ENCODE measurements at places on chromosomes 2 and 18. TPM values are rescaled to one million over a fixed set of nuclear protein-coding genes. Genes with fewer than 3 reads are reported as not detected.

ORMDL1 gene
- total RNA-seq = 32.7 TPM

GRCh38 chr2:10305715-10306114, 3.0 kb downstream of the HPCAL1 start:
- no peak for DNase-seq

CDH19 gene
- not detected for total RNA-seq

CCDC102B gene
- total RNA-seq = 1.9 TPM

BBS5 gene
- 4.6 TPM for total RNA-seq

DNA sequence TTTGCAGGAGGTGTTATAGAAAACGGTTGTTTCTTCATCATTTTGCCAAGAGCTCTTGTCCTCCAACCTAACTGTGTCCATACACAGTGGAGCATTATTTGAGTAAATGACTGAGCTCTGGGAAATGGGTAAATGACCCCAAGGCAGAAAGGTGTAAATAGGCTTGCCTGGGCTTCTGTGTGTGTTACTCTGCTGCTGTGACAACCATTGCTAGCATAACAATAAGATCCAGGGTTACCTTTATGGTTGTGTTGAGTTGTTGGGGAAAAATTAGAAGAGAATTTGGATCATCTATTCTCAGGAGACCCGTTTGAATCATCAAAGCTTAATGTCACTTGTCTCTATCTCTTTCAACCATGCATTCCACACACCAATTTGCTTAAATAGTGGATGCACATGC, 672.7 kb downstream of the DPP10 start:
- DNase-seq = no peak

LAMA3 gene
- total RNA-seq = 5.6 TPM

- DNase-seq = peak; percentile 18
These were observed 6.3 kb upstream of the SPP2 start for GRCh38 chr2:234044157-234044556.

GAD1 gene
- total RNA-seq = 11.0 TPM

DNA sequence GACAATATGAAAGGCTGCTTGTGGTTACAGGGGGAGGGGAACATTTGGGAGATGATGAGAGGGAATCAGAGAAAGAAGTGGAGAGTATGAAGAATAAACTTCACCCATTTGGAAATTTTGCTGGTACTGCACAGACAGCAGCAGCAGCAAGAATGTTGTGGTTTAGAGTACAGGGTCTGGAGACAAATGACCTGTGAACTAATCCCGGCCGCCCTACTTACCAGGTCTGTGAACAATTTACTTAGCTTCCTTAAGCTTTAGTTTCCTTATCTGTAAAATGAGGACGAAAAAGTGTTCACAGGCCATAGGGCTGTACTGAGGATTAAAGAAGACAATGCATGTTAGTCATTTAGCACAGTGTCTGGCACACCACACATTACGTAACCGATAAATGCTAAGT, 685.4 kb upstream of the CELF4 start:
- no peak for DNase-seq

GRCh38 chr2:121375621-121376159, 90.7 kb upstream of the TFCP2L1 start:
- no peak for DNase-seq

DNA sequence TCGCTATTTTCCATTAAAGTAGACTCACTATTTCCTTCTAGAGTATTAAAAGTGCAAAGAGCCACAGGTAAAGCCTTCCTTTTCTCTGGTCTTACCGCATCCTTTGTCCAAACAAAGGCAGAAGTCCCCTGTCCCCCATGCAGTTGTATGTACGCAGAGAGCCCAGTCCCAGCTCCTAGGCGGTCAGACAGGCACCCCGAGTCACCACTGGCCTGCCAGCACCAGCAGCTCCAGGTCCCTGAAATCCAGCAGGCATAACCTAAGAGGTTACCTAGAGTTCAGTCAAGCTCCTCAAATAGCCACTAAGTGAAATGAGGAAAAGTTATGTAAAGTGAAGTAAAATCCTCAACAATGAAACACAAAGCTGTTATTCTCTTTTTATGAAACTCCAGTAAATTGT, 60.4 kb upstream of the TWIST2 start:
- no peak for DNase-seq

DNA sequence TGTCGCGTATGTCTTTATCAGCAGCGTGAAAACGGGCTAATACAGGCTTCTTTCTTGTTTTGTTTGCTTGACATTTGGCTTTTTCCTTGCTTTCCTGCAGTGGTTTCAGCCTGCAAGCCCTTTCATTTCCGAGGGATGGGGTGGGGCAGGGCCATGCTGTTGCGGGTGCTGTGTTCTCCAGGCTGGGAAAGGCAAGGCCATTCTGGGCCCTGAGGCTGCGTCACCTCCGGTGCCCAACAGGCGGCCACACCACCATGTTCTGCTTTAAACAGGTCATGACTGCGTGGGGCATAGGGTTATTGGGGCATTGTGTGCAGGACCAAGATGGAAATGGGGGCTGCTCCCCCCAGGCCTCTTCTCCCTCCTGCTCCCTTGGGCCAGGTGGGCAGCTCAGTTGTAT, 38.6 kb upstream of the PLB1 start:
- no peak for DNase-seq

- no peak for DNase-seq
These were observed 14.6 kb downstream of the SPOPL start for GRCh38 chr2:138516030-138516704.

DNA sequence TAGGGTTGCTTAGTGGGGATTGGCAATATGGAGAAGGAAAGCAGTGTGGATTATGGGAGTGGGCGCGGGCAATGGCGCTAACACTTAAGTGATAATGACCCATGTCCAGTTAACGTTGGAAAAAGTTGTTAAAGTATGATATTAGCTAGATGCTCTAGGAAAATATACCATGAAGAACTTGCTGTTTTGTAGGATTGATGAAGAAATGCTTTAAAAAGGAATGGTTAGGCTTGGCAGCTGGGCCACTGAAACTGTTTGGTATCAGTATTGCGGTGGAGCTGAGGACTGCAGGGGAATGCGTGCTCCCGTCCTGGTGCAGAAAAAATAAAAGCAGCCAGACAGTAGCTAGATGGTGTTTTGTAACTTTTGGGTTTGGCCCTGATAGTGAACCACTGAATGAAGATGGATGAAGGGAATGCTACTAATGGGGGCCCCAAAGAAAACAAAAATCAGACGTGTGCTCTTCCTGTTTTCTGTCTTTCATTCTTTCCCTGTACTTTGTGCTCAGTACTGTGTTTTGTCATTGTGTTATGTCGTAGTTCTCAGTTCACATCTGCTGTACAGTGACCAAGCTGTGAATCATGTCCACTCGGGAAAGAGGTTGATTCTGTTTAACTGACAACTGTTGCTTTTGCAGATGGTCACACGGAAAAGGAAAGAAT, 999 bp downstream of the INSIG2 start:
- DNase-seq = no peak

DNA sequence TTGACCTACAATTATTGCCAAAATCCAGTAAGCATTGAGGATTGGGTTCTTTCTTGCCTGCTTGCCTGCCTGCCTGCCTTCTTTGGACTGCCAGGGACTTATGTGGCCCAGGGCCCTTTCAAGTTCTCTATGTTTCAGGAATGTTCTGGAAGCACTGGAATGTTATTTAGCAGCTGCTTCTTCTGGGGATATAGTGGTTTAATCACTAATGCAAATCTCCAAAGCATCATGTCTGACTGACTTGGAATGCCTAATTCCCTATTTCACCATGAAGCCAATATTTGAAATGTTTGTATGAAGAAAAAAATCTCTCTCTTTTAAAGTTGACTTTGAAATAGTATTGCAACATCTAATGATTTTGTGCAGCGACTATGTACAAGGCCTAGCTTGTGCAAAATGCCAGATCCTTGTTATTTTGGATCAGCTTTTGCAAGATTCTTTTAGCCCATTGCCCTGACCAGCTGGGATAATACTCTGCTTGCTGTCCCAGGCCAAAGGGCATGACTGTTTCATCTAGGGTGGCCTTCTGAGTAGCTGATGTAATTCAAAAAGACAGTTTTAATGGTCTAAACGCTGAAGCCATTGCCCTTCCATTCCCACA, 204.6 kb downstream of the RND3 start:
- DNase-seq = no peak

SLC9A4 gene
- 0.07 TPM for total RNA-seq

- no peak for DNase-seq
These were observed 18.2 kb downstream of the ADRA2B start for GRCh38 chr2:96097951-96098823.

DNA sequence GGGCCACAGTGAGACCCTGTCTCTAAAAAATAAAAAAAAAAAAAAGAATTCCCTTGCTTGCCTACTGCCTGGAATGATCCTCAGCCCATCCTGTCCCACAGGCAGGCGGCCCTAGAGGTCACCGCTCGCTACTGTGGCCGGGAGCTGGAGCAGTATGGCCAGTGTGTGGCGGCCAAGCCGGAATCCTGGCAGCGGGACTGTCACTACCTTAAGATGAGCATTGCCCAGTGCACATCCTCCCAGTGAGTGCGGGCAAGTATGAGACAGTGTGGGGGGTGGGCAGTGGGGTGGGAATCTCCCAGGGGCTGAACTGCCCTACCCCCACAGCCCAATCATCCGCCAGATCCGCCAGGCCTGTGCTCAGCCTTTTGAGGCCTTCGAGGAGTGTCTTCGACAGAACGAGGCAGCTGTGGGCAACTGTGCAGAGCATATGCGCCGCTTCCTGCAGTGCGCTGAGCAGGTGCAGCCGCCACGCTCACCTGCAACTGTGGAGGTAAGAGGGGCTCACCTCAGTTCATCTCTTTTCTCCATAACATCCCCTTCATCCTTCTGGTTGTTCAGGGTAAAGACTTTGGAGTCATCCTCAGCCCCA, 1.6 kb downstream of the CHCHD5 start:
- no peak for DNase-seq

DNA sequence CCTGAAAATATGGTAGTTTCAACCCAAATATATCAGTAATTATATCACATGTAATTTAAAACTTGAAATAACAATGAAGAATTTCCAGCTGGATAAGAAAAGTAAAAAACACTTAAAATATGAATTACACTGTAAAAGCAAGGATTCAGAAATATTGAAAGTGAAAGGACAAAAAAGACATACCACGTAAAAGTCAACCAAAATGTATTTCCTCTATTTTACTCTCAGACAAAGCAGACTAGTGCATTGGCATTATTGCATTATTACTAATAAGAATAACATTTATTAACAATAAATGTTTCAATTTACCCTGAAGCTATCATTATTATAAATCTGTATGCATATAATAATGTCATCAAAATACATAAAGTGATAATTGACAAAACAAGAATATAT, 445.1 kb upstream of the TRIB2 start:
- no peak for DNase-seq

HRH4 gene
- total RNA-seq = not detected

DNA sequence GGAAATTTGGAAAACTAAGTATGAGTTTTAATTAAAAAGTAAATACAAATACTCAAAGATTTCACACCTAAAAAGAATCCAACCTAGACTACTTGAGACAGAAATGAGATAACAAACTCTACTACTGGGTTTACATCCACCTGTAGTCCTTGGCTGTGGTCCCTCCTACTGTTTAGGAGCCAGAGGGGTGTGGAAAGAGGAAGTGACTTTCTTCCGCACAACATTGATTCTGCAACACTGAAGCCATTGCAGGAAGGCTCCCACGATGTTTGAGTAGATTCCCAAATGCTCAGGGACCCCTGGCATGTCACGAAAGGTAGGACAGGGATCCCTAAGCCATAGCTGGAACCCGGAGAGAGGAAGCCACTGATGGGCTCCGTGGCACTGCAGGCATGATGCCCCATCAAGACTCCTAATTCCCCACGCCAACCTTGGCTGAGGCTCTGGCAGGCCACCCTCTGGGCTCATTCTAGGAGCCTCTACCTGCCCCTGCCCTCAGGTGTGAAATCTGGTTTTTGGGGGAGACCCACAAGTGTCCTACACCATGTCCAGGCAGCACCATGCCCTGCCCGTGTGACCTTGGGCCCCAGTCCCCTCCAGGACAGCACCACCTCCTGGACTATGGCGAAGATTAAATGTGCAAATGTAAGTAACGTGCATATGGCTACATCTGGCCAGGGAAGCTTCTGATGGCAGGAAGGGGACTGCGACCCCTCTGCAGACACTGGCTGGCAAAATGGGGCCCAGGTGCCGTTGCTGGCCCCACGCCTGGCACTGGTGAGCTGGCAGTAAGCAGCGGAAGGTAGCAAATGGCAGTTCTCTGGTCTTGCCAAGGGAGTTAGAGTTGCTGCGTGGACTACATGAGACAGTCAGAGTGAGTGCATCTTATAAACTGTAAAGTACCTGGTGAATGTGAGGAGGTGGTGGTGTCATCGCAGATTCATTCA, 38.2 kb upstream of the MAL start:
- DNase-seq = no peak

- DNase-seq = no peak
These were observed 152.1 kb downstream of the LPIN1 start for GRCh38 chr2:11898576-11898975.

GRCh38 chr18:21550510-21550970, 50.0 kb downstream of the ESCO1 start:
- DNase-seq = no peak

Measured in HCT116 (cell line).